ENCODE measurements at places on chromosomes 4 and X.

DNA sequence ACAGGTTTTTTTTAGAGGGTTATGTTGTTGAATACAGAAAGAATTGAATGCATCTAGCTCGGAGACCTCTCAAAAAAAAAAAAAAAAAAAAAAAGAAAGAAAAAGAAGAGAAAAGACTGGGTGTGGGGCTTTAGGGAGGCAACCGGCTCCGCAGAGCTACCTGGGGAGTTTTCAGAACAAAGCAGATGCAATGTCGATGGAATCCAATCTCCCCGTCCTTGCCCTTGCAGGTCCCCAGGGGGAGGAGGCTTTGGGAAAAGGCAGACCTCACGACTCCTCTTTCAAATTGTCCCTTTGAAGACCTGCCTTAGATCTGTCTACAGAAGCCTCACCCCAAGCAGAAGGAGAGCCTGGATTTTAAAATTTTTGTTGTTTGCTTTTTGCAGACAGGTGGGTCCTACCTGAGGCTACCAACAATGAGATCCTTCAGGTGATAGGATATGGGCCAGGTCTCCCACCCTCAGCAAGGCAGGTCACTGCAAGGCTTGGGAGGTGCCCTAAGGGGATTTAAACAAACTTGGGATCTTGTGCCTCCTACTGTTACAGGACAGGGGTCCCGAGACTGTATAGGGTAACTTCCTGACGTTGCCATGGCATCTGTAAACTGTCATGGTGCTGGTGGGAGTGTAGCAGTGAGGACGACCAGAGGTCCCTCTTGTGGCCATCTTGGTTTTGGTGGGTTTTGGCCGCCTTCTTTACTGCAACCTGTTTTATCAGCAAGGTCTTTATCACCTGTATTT lies 75.2 kb upstream of the PRKX start:
- peak; percentile 44 for DNase-seq

DNA sequence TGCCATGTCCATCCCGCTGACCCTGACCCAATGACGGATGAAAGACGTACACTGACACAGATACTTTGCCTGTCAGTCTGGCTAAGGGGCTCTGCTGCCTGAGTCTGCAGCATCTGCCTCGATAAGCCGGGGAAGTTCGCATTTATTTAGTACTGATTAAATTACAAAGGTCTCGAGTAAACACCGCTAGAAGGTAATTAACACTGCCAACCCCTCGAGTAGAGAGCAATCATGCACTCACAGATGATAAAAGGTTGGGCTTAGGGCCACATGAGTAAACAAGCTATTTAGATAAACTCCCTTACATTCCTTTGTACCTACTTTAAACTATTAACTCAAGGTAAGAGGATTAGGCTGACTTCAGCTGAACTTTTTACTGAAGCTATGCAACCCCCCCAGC lies 16.0 kb upstream of the RBMXL3 start:
- DNase-seq, result no peak

DNA sequence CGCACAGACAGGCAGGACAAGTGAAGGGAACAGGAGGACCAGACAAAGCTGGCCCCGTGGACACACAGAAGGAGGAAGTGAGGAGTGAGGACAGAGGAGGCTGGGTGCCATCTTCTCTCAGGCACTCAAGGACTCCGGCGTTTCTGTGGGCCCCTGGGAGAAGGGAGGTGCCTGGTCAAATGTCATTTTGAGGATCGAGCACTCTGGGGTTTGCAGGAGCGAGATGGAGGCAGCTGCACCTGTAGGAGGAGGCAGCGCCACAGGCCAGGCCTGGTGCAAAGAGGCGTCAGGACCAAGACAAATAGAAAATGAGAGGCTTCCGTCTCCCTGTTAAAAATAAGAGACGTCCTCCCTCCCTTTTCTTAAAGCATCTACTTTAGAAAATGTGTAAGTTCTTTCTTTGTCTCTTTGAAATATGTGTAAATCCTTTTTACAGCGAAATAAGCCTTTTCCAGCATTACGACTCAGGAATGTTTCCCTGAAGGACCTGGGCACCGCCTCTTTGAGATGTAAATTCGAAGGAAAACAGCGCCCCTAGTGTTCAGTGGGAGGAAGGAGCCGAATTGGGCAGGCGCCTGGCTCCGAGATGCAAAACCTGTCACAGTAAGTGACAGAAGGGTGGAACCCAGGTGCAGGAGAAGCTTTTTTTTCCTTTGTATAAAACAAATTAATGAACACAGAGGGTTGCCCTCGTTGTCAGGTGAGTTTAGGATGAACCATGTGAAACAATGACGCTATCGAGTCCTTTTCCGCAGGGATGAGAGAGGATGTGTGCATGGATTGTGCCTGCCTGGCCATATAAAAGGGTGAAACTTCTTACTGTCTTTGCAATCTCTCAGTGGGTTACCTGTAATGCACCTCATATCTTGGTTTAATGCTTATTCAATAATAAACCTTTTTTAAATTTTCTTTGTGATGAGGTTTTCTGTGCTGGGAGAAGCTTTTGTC lies 1.4 kb upstream of the C4orf50 start:
- no peak for DNase-seq

GRCh38 chr4:137345597-137345996 lies 186.7 kb downstream of the PCDH18 start:
- no peak for DNase-seq

GRCh38 chr4:37442062-37442323 lies 197.4 kb downstream of the NWD2 start:
- DNase-seq, result no peak

DNA sequence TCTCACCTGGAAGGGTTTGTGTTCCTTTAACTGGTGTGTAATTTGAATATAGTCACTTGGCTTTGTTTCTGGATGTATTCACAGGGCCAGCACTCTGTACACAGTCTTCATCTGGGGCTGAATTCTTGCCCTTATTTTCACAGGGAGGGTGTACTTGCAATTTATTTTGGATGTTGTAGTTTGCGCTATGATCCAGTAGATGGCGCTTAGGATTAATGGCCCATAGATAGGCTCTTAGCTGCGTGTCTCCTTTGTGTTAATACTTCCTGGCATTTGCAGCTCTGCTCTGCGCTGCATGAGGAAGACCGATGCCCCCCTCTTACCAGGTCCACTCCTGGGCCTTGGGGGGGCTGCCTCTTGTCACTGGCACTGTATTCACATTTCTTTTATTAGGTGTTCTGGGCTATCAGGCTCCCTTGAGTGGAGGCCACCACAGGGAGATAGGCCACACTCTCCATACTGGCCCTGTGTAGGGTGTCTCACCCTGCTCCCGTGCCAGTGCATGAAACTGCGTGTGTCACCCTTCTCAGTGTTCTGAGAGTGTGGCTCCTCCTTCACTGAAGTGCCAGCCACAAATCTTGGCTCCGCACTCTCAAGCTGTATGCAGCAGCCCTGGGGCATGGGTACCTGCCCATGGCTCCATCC lies 562.2 kb downstream of the ZIC3 start:
- no peak for DNase-seq

DNA sequence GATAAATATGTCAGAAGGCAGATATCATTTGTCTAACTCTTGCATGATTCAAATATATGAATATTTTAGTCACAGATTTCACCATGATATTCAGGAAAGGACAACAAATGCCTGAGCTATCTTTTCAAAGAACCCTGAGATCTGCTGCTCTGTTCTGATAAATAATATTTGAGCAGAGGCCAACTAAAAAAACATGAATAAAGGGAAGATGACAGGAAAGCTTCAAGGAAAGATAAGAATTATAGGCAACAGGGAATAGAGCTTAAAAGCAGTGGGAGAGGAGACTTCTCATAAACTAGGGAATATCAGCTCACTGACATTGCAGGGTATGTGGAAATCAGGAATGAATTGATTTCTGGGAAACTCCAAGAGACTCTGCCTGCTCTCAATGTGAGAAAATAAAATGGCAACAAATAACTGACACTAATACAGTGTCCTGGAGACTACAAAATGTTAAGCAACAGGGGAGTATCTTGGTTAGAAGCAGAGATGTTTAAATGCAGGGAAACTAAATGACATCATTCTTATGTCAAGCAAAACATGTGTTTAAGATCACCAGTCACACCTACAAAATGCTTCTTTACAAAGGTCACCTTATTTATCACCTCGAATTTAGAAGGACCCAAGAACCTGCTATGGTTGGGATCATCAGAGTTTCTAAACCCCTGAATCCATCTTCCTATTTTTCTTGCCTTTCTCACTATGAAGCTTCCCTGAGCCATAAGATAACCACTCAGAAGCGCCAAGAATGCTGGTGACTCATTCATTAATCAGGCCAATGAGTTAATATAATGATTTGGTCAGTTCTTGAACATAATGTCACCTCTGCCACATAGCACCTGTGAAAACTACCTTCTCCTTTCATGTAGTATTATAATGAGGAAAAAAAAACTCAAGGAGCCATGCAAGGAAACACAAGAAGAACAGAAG lies 78.1 kb downstream of the NDST3 start:
- no peak for DNase-seq

GRCh38 chrX:141469469-141469868 lies 115.1 kb downstream of the SPANXA1 start:
- DNase-seq, result no peak

- no peak for DNase-seq
These were observed 32.7 kb downstream of the DMD start for GRCh38 chrX:33178690-33179089.
